ENCODE measurements at places on chromosomes 16 and 17. TPM values are rescaled to one million over a fixed set of nuclear protein-coding genes. Genes with fewer than 3 reads are reported as not detected.

Gene NPIPB8
- total RNA-seq: not detected

Gene CACNG4
- total RNA-seq: 1.3 TPM

Gene MMP28
- total RNA-seq: 1.2 TPM

Gene TBC1D3D
- total RNA-seq: 0.43 TPM

Gene KIF18B
- total RNA-seq: 0.82 TPM

Gene FOXL1
- total RNA-seq: 8.1 TPM

Gene IRX3
- total RNA-seq: 0.75 TPM

Gene NPIPA2
- total RNA-seq: 1.1 TPM

Gene CLEC18C
- 1.4 TPM for total RNA-seq

Gene TMC8
- total RNA-seq: 0.38 TPM

Gene CDRT15L2
- total RNA-seq: not detected

Gene P2RX1
- total RNA-seq: not detected

Gene CHST6
- total RNA-seq: 3.4 TPM

Gene C17orf107
- total RNA-seq: 3.9 TPM

Gene DLG4
- total RNA-seq: 45.6 TPM

Gene LPO
- not detected for total RNA-seq
